ENCODE measurements at places on chromosomes 4 and X. TPM values are rescaled to one million over a fixed set of nuclear protein-coding genes. Genes with fewer than 3 reads are reported as not detected.

The RNF175 gene
- not detected for total RNA-seq

The P2RY10 gene
- total RNA-seq: not detected

- peak; percentile 20 for DNase-seq
Observed at GRCh38 chr4:10074767-10075105, 41.9 kb downstream of the WDR1 start.

The TLR6 gene
- total RNA-seq: 5.0 TPM

The CT45A1 gene
- total RNA-seq: not detected

The UBE2A gene
- total RNA-seq: 25.3 TPM

GRCh38 chr4:185202984-185203485 is 765 bp downstream of the CFAP97 start:
- peak; percentile 36 for DNase-seq
